Colonic mucosa (tissue), 4 donors: ENCODE measurements at places on chromosomes 16 and 17. TPM values are rescaled to one million over a fixed set of nuclear protein-coding genes. Genes with fewer than 3 reads are reported as not detected.
A peak's percentile ranks its signal among the peaks of the same experiment; 100 is the strongest.

GRCh38 chr17:77291591-77292386 is 151.0 kb downstream of the SEC14L1 start:
- no peak for DNase-seq

- peak; percentile 13 for DNase-seq
Observed at GRCh38 chr17:142102-142661, 4.8 kb downstream of the SCGB1C2 start.

- DNase-seq, result no peak
Observed at GRCh38 chr17:75269844-75270217, 1.2 kb downstream of the MIF4GD start.

DNA sequence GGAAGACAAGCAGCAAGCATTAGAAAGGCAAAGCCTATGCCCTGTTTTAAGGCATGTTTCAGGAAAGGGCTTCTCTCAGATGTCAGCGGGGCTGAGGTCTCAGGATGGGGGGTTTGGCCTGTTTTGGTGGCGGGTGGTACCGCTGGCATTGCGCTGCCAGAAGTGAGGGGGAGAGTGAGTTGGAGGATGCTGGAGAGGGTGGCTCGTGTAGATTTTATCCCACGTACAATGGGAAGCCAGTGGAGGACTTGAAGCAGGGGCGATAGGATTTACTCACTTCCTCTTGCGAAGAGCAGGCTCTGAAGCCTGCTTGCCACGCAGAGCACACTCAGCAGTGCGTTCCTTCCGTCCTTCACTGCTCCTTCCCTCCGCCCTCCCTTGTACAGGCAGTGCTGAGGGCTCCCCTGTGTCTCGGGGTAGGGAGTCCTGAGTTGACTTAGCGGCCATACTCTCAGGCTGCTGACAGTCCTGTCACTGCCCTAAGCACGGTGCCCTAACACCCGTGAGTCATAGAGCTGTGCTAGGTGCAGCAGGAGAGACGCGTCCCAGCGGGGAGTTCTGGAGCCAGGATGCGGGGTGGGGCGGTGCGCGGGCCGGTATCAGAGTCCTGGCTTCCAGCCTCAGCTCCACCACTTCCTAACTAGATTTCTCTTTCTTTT is 113.1 kb downstream of the SNX29 start:
- DNase-seq, result peak; percentile 54

DNA sequence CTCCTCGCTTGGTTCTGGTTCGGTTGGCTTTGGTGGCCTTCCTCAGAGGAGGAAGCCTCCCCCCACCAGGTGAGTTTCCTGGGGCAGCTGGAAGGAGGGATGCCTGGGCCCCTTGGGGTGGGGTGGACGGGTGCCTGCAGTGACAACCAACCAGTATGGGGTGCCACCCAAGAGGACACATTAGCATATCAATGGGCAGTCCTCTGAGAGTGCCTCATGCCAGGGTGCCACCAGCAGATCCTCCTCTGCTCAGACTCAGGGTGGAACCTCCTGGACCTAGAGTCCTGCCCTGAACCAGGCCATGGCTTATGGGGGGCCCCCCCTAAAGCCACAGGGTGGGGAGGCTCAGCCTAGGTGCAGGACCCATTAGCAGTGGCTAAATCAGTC is 2.7 kb downstream of the PPP1R1B start:
- peak; percentile 86 for DNase-seq

Gene OR3A3
- not detected for total RNA-seq

Gene HOXB13
- total RNA-seq, result 82.9 TPM
